IPS-NIHi11 (cell line): ENCODE measurements at places on chromosomes 11 and 22.

DNA sequence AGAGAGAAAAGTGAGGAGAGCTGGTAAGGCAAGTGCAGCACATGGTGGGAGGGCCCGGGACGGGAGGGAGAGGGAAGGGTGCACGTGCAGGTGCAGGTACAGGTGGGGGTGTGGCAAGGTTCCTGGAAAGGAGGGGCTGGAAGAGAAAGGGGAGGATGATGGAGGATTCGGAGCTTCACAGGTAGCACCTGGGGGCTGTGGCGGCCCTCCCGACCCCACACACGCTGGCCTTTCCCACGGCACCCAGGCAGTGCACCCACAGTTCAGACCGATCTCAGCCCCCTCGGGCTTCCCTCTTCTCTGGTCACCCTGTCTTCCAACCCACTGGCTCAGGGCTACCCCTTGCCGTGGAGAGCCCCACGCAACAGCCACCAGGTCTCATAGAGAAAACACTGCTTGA lies 67.4 kb upstream of the A4GALT start:
- DNase-seq: peak; percentile 16

GRCh38 chr22:35742342-35743100 lies 24.8 kb downstream of the APOL5 start:
- DNase-seq: no peak

- no peak for DNase-seq
Observed at GRCh38 chr11:113862435-113862834, 12.9 kb downstream of the USP28 start.

GRCh38 chr11:133381761-133382130 lies 150.6 kb downstream of the OPCML start:
- DNase-seq: no peak

DNA sequence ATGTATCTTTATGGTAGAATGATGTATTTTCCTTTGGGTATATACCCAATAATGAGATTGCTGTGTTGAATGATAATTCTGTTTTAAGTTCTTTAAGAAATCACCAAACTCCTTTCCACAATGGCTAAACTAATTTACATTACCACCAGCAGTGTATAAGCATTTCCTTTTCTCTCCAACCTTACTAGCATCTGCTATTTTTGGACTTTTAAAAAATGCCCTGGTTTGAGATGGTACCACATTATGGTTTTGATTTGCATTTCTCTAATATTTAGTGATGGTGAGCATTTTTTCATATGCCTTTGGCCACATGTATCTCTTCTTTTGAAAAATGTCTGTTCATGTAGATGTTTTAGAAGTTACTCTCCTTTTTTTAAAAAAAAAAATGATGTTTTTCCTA lies 142.0 kb downstream of the METTL15 start:
- DNase-seq: no peak

- no peak for DNase-seq
Observed at GRCh38 chr11:95704865-95705264, 84.7 kb downstream of the FAM76B start.

DNA sequence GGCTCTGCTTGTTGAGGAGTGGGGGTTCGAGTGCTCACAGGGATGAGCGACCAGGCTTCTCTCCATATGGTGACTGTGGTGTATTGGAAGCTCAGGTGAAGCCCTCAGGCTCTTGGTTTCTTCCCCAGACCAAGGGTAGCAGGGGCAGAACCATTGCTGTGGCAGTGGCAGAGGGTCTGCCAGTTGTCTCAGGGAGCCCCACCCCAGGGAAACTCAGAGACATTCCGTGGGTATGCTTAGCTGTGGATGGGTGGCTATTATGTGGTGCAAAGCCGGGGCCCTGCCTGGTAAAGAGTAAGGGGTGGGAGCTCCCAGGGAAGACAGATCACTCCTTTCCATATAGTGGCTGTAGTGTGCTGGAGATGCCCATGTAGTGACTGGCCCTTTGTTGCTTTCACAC lies 167.8 kb downstream of the DLG2 start:
- DNase-seq: no peak

DNA sequence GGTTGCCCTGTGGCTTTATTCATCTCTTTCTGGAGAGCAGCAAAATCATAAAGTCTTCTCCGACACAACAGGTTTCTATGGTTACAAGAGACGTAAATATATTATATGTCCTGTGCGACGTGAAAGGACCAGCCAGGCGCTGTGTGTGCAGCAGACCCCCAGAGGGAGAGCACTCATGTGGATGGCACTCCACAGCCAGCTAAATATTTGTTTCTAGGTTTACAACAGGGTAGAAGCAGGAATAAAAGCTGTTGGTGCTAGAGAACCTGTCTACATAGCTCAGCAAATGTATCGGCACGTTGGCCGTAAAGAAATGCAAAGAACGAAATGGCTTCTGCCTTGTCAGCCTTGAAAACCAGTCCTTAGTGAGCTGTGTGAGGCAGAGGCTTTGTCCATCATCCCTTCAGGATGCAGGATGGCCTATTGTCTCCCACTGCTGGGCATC lies 133.8 kb upstream of the PITPNB start:
- DNase-seq: no peak
